ENCODE measurements at places on chromosomes 7 and 10.

- DNase-seq, result no peak
Observed at GRCh38 chr7:23058408-23059096, 44.6 kb upstream of the HYCC1 start.

- DNase-seq, result peak; percentile 97
Observed at GRCh38 chr7:31529103-31529502, 15.2 kb downstream of the ITPRID1 start.

- DNase-seq, result no peak
Observed at GRCh38 chr10:53140506-53140905, 367.9 kb upstream of the MBL2 start.

DNA sequence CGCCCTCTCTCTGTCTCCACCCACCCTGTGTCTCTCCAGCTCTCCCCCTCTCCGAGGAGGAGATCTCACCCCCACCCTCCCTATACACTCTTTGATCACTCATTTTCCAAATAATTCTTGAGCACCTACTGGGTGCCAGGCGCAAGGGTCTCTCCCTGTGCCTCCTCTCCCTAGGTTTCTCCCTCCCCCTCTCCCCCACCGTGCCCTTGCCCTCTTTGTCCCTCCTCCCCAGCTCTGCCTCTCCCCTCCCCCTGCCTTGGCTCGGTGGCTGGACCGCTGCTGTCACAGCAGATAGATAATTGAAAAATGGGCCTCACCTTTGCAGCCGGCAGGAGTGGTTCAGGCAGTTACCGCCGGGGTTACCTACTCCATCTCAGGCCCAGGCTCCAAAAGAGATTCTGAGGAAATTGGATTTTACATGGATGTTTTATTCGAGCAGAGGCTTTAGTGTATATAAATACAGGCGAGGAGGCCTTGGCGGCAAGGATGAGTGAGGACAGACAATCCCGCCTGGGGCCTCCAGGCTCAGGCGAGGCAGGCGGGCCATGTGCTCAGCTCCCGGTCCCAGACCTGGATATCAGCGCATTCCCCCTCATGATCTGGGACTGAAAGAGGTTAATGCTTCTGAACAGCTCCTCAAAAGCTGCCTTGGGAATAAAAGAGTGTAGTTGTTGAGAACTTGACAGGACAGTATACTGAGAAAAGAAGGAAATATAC, 60.8 kb upstream of the BTRC start:
- DNase-seq, result no peak

DNA sequence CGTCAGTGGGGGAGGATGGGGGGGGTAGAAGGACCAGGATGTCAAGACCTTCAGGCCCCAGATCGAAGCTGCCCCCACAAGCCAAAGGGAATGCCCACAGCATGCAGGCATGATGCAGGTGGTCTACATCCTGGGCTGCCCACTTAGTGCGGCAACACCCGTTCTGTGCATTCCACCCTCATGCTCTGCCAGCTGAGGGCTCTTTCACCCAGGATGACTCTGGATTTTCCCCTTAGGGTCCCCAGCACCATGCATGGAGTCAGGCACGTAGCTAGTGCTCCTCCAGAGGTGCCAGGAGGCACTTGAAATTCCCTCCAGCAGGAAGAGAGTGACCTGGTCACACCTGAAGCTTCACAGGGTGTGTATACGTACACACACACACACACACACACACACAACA, 66.2 kb downstream of the SH3PXD2A start:
- DNase-seq, result no peak

GRCh38 chr10:102449321-102450123, 1.8 kb downstream of the C10orf95 start:
- DNase-seq, result peak; percentile 52

DNA sequence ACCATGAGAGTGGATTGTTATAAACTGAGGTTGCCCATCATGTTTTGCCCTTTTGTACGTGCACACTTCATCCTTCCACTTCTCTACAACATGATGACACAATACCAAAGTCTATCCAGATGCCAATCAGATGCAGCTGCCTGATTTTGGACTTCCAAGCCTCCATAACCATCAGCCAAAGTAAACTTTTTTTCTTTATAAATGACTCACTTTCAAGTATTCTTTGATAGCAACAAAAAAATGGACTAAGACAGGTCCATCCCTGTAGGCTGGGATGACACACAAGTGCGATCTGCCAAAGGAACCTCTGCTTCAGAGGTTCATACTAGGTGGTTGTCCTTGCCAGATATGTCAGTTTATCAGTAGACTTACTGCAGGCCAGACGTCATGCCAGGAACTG, 320.2 kb upstream of the FZD1 start:
- DNase-seq, result no peak

DNA sequence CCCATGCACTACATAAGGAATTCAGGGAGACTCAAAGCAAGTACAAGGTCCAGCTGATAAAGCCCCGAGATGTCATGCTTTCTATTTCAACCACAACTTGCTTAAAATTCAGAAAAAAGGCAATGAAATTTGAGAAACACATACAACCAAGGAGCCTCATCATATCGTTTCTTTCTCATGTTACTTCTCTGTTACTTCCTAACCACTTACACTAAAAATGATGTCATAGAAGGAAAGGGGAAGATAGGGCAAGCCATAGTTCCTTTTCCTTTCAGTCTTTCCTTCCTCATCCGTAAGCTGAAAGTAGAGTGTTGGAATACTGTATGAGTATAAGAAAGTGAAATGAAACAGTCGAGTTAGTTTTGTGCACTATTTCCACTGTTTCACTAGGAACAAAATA, 27.9 kb upstream of the CDK14 start:
- DNase-seq, result no peak

GRCh38 chr10:5624701-5625100, 41.7 kb downstream of the ASB13 start:
- no peak for DNase-seq

DNA sequence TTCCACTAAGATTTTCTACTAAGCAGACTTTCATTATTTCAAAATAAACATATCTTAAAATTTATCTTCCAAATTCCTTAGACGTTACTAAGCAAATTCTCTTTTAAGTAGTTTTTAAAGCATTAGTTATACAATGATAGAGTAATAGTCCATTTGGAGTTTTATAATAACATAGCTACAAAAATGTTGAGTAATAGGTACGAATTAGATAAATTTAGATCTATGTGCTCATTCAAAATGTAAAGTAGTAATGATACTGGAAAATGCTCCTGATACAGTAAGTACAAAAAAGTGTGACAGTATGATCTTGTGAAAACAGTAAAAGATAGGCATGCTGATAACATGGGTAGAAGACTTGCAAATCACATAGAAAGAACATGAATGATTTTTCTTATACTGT, 4.5 kb downstream of the DMTF1 start:
- DNase-seq, result no peak

GRCh38 chr7:91949221-91950009, 8.8 kb downstream of the AKAP9 start:
- no peak for DNase-seq

- no peak for DNase-seq
Observed at GRCh38 chr7:1267016-1267900, 34.6 kb downstream of the UNCX start.

- peak; percentile 40 for DNase-seq
Observed at GRCh38 chr10:127977357-127978009, 70.6 kb downstream of the PTPRE start.

DNA sequence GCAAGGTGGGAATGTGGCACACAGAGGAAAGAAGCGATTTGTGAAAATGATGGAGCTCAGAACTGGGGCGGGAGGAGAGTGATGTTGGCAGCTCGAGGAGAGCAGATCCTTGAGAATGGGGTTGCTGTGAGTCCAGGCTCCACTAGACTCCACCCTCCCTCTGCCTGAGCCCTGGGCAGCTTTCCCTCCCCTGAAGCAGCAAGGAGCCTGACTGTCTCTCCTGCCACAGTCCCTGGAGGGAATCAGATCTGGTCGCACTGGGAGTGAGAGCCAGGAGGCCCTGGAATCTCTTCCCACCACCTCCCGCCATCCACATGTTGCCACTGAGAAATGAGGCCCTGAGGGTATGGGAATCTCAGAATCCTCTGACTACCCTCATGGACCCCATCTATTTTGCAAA, 362.7 kb downstream of the PLXNA4 start:
- no peak for DNase-seq

DNA sequence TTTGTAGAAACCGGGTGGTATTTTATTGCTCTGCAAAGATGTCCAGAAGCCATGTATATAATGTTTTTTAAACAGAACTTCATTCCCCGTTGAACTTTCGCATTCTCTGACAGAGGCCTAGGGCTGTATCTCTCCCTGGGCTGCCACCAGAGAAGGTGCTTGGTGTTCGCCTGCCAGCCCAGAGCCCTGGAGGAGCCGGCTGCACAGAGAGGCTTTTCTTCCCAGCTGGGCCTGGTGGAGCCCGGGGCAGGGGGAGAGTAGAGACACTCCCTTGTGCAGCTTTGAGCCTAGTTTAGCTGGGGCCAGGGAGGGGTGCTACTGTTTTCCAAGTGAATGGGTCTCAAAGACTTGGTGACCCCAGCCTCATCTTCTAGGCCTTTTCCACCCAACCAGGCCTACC, 13.6 kb upstream of the TRIM8 start:
- DNase-seq, result no peak

- no peak for DNase-seq
Observed at GRCh38 chr10:132609211-132609610, 71.6 kb downstream of the INPP5A start.

GRCh38 chr7:16989811-16990413, 108.1 kb upstream of the AGR3 start:
- DNase-seq, result no peak

GRCh38 chr10:116910910-116911309, 61.6 kb downstream of the ENO4 start:
- DNase-seq, result no peak

DNA sequence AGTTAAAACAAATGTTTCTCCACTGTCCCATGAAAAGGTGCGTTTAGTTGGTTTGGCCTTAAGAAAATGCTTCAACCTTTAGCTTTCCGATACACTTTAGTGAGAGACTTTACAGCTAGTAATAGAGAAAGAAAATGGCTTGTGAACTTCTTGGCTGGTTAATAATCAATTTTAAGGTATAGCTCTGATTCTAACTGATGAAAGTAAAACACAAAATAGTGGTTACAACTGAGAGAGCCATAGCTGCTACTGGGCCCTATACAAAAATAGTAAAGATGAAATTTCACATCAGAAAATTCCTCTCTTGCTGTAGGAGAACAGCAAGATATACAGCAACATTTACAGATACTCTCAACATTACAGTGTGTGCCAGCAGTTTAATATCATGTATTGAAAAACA, 371.4 kb downstream of the PHTF2 start:
- DNase-seq, result no peak

DNA sequence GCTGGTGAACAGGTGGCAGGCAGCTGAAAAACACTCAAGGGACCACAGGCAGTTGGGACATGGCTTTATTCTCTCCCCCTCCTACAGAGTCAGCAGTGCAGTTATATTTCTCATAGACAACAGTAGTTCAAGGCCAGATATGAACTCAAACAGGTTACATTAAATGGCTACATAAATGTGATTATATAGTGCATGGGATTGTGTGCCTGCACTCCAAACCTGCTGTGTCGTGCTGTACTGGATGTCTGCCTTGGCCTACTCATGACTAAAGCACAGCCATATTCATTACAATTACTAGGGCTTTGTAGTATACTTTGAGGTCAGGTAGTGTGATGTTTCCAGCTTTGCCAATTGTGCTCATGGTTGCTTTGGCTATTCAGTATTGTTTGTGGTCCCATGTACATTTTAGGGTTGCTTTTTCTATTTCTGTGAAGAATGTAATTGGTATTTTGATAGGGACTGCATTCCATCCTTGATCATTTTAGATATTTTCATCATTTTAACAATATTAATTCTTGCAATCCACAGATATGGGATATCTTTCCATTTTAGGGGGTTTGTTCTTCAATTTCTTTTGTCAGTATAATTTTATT, 393.6 kb downstream of the CNTNAP2 start:
- DNase-seq, result peak; percentile 3

DNA sequence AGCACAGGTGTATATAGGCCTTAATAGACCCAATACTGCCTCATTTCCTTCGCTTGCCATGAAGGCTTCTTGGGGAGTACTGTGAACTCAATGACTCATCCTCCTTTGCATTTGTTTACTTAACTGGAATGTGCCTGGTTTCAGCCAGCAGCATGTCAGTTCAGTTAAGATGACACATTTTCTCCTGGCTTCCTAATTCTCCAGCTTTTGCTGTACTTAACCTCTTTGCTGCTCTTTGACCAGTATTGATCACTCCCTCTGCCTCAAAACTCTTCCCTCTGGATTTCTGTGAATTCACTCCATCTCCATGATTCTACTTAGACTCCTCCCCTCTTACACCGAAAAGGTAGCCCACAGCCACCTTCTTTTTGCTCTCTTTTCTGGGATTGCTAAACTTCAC, 135.7 kb downstream of the MAGI2 start:
- DNase-seq, result peak; percentile 9

DNA sequence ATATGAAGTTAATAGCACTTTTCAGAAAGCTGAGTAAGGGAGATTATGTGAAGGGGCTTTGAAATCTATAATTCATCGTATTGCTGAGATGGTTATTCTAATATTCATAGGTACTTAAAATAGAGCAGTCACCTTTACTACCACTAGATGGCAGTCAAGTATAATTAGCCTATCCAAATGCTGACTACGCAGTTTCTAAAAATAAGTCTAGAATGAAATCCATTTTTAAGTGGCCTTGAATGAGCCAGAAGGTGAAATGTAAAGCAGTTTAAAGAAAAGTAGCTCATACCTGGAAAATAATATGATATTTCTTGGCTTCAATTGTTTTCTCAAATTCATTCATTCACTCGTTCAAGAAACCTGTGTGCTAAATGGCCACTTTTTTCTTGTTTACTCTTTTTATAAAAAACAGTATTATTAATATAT, 1277.1 kb downstream of the GATA3 start:
- no peak for DNase-seq

GRCh38 chr7:66013938-66014337, 31.9 kb upstream of the GUSB start:
- peak; percentile 10 for DNase-seq

GRCh38 chr7:20111821-20112542, 105.2 kb downstream of the MACC1 start:
- DNase-seq, result no peak

DNA sequence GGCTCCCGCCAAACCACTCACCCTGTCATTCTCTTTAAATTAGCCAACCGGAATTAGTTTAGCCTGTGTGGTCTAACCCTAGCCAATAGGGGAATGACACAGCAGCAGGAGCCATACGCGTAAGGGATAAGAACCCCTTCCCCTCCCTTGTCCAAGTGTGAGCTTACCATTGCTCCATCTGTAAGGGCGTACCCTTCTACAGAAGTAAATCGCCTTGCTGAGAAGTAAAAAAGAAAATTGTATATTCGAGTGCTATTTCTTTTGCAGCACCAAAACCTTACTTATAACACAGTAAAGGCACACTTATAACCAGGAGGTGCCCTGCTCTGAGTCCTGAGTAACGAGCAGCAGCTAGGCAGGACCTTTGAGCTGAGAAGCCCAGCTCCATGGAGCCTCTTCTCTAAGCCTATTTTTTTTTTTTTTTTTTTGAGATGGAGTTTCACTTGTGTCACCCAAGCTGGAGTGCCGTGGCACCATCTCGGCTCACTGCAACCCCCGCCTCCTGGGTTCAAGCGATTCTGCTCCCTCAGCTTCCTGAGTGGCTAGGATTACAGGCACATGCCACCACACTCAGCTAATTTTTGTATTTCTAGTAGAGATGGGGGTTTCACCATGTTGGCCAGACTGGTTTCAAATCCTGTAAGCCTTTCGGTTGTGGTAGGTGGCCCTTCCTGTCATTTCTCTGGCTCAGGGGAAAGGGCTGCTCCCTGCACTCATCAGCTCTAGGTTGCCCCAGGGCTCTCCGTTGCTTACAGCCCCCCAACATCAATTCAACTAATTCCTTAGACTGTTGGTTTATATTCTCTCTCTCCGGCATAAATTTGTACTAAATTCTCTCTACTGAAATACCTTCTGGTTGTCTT, 73.3 kb downstream of the NSUN6 start:
- DNase-seq, result no peak
